ENCODE measurements at places on chromosomes 5 and 9. TPM values are rescaled to one million over a fixed set of nuclear protein-coding genes. Genes with fewer than 3 reads are reported as not detected.

The POU5F2 gene
- 1.2 TPM for total RNA-seq

- DNase-seq, result no peak
These were observed 54.1 kb upstream of the STK32A start for GRCh38 chr5:147180751-147181150.

- DNase-seq, result no peak
These were observed 70.7 kb upstream of the CPLX2 start for GRCh38 chr5:175800656-175801081.

DNA sequence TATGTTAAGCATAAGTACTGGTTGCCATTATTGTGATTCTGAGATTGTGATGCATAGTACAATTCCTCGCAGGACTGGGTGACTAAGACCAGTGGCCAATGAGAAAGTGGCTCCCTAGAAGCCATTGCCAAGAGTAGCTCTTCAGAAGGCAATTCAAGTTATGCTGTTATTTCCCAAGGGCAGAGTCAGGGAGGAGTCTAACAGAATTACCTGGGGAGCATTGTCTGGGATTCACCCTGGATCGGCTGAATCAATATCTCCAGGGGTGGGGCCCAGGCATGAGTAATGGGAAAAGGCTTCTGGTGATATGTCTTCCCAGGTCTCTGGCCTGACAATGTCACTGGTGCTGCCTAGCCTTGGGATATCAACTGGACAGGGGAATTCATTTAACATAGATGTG lies 10.9 kb upstream of the ARHGEF28 start:
- DNase-seq, result no peak

GRCh38 chr9:76502746-76503145 lies 43.8 kb downstream of the GCNT1 start:
- no peak for DNase-seq
